ENCODE measurements at places on chromosomes 3 and 15. TPM values are rescaled to one million over a fixed set of nuclear protein-coding genes. Genes with fewer than 3 reads are reported as not detected.

- DNase-seq: no peak
Observed at GRCh38 chr3:45628746-45629145, 34.2 kb downstream of the LIMD1 start.

GRCh38 chr3:42991341-42992315 lies 12.5 kb downstream of the GASK1A start:
- DNase-seq: no peak

DNA sequence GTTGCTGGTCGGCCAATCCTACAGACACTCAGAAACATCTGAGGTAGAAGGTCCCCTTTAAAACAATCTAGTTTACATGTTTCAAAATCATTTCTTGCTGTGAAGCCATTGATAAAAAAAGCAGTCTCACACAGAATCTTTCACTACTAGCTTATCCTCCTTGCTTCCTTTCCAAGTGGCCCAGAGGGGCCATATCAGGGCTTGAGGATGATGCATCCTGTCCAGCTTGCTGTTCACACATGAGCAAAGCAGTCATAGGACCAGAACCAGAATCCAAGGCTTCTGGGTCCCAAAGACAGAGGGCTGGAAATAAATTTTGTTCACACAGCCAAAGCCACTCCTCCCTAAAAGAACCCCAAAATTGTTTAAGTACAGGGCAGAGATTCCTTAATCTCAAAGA lies 9.2 kb upstream of the LYZL4 start:
- DNase-seq: no peak

DNA sequence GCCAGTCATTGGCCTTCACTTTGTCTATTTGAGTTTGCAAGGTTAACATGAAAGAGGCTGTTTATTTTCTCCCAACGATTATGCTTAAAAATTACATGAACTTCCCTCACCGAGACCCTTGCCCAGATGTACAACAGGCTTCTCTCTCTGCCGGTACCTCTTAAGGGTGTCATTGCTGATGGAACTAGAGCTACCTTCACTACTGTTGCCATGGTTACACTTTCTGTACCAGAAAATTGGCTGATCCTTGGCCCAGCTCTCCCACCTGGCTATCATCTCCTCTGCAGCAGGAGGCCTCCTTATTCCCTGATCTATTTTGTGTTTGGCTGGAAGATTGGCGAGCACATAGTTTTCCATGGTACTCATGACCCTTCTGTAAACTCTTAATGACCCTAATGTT lies 24.0 kb upstream of the LIPC start:
- DNase-seq: no peak

DNA sequence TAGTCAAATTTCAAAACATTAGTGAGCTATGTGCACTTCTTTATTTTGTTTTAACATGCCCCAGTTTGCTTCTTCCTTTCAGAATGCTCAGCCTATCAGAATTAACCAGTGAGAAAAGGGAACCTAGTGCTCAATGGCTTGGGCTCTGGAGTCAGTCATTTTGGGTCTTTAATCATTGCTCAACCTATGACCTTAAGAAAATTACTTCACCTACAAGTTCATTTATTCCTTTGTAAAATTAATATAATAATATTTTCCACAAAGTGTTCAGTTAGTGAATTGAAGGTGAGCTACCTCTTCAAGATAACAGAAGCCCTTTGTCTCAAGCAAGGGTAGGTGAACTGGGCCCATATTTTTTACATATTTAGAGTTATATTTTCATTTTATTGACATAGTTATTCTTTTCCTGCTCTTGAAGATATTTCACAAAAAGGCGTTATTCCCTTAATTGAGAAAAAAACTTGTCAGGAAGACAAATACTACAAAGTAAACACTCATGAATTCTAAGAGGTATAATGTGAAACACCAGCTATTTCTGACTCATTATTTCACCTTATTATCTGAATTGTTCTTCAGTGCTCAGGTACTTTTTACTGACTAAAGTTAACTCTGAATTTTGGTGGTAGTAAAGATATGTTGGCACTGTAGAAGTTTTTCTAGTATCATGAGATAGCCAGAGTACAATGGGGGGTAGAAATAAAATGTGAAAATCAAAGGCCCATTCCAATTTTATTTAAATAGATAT lies 415.5 kb downstream of the NAALADL2 start:
- no peak for DNase-seq

- no peak for DNase-seq
Observed at GRCh38 chr3:146640361-146640760, 35.2 kb upstream of the PLSCR5 start.

- DNase-seq: no peak
Observed at GRCh38 chr3:27253391-27253790, 115.8 kb downstream of the NEK10 start.

GRCh38 chr15:92625251-92625980 lies 30.2 kb downstream of the FAM174B start:
- DNase-seq: no peak

GRCh38 chr3:41088882-41089281 lies 110.4 kb upstream of the CTNNB1 start:
- no peak for DNase-seq

DNA sequence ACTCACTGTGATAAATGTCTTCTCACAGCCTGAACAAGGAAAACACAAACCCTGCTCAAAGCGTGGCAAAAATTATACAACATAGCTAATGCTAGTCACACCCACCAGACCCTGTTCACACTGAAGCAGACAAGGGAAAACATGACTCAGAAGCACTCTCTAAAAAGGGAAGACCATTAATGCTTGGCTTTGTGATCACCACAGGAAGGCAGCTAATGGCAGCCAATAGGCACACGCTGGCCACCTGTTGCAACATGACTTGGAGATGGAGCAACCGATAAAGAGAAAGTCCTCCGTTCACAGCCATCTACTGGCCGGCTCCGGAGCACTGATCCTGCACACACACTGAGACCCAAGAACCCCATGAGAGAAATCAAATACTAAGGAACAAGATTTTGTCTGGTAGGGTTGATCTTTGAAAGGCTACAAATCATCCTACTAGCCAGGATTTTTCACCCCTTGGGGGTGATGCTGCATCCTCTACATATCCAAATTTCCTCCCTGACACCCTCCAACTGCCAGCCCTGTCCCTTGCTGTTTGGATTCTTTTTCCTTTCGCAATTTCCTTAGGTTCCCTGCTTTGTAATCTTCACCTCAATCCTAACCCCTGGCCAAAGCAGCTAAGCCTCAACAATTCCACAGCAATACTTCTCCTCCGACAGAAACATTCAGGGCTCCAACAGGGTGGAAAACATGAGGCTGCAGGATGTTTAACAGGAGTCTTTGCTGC lies 3.2 kb downstream of the ZXDC start:
- DNase-seq: peak; percentile 63

GRCh38 chr3:33541918-33542317 lies 101.7 kb upstream of the UBP1 start:
- DNase-seq: no peak

- DNase-seq: no peak
Observed at GRCh38 chr3:9785602-9786001, 6.7 kb downstream of the TADA3 start.

DNA sequence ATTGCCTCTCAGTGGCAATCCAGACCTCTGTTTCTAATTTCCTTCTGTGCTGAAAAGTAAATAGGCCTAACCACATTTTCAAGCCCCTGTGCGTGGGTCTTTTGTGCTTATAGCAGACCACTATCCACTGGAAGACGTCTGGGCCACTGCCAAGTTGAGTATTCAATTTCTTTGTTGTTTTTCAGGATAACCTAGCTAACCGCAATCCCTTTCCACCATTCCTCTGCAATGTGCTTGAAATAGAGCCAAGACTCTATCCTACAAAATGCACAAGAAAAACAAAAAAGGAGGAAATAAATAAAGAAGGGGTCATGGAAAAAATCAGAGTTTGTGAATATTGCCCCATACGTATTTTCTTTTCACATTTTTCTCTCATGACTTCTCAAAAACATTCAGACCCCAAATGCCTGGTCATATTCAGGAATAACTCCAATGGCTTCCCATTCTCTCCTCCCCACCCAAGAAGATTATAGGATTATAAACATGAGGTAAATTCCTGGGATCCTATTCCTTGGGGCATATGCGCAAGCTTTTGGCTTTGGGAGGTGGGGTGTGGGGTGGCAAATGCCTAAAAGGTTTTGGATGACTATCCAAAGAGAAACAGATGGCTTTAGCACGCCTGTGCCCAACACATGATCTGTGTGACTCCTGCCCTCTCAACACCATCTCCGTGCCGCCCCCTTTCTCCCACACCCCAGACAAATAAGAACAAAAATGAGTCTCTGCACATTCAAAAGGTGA lies 217.9 kb upstream of the THBS1 start:
- DNase-seq: no peak

DNA sequence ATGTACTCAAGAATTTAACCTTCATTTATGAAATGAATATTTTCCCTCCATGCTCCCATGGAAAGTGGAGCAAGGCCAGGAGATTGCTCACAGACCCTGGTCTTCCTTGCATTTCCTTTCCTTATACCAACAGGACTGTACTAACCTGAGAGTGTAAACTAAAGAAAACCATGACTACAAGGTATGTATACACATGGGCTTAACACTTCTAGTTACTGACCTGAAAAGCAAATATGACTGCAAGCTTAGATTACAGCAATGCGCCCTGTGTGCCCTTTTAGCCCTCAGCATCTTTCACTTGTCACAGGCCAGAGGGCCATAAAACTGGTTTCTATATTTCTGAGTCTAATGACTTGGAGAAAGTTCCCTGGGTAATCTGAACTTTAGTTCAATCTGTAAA lies 52.1 kb downstream of the NEK10 start:
- no peak for DNase-seq

DNA sequence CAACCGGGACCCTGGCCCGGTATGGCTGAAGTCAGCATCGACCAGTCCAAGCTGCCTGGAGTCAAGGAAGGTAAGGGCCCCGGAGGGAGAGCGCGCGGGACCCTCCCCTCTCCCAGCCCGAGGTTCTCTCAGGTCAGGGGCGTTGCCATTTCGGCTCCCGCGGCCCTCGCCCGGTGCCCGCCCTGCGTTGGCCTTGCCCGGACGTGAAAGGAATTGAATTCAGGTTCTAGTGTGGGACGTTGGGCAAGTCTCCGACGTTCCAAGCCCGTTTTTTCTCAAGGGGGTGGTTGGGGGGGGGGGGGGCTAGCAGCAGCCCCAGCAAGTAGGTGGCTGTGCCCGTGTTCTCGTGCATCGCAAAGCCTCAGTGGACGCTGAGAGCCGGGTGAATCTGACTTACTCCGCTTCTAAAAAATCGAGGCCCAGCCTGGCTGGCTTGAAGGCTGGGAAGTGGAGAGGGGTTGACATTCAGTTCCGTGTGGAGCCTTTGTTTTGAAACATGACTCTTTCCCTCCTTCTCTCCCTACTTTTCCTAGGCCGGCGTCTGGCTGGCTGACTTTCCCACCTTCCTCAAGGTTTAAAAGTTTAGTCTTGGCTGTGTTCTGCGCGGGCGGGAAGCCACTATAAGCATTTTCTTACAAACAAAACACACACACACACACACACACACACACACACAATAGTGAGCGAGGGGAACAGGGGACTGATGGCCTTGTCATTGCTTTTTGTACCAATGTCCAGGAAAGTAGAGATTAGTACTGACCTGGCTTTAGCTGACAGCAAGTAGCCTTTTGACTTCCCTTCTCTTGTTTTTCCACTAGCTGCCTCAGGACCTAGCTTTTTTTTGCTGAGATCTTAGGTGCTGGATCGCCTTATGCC lies at the start of gene UTS2B:
UTS2B (minus strand) TSS at position 873 of the 876 bp plus-strand sequence. CDS start 48,337 bp downstream, outside the sequence.
- peak; percentile 77 for DNase-seq

DNA sequence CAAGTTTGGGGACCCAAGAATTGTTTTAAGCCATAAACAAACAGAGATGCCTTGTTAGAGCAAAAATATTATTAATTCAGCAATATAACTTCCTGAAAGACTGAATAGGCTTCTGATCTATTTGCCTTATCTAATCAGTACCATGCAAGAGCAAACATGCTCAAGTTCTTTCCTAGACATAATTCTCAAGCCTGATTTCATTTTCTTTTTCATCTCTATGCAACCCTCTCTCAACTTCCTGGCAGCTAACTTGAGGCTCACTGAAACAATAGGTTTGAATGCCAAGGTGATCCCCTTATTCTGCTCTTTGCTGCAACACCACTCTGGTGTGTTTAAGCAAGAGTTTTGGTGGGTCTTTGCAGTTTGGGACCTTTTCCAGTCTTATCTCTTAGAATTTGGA lies 230.9 kb upstream of the CD96 start:
- no peak for DNase-seq

DNA sequence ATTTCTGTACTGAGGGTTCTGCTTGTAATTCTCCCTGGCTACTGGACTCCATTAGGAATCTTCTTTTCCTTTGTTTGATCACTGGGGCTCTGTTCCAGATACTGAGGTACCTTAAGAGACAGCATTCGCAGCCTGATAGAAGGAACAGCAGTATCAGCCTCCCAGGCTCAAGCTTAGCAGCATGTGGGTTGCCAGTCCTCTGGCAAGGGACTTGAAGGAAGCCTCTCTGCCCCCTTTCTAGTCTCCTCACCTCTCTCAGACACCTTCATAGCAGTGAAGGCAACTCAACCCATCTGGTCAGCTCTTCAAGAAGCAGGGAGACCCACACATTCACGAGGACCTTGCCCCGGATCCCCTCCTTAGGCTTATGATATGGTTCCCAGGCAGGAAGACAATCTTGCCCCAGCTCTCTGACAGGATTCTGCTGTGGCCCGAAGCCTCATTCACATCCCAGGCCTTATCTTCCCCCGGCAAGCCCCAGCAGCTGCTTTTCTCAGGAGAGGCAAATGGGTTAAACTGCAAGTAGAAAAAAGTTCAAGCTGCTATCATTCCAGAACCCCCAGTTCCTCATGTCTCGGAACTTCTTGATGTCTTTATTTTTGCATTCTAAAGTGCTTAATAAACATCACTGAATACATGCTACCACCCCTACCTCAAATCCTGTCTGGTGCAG lies 153.1 kb downstream of the LIPC start:
- no peak for DNase-seq

GRCh38 chr3:43432462-43432861 lies 146.1 kb downstream of the SNRK start:
- no peak for DNase-seq

DNA sequence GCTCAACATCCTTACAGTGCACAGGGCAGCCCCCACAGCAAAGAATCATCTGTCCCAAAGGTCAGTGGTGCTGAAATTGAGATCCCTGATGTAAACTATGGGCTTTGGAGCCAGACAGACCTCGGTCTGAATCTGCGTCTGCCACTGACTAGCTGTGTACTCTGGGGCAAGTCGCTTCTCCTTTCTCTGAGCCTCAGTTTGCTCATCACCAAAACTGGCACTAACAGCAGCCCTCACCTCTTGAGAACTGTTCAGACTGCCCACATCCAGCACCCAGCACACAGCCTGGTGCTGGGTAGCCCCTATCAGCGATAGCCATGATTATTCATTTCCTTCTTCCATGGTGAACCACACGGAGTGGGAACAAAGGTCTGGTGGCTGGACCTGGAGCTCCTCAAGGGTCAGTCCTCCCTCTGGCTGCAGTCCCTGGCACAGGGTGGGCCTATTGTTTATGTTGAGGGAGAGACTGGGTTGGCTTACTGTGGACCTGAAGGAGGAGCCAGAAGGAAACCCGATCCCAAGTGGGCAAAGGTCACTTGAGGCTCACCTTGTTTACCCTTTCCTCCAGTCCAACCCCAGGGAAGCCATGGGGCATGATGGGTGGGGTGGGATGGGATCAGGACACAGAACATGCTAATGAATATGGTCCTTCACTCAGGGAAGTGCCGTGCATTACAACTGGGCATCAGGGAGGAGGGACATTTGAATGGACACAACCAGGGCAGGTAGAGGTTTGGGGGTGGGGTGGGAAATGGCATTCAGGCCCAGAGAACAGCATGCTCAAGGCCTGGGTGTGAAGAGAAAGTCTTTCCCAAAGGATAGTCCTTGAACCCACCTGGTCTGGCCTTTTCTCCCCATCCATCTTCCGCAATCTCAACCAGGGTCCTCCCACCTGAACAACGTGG lies 1.6 kb upstream of the PRKCD start:
- peak; percentile 80 for DNase-seq

Gene CP
- 0.59 TPM for total RNA-seq

Gene CALML4
- 7.4 TPM for total RNA-seq

Gene TMIE
- 0.59 TPM for total RNA-seq

Gene TMEM212
- not detected for total RNA-seq

Measured in H7 (cell line).